Left kidney (tissue), 8 donors: ENCODE measurements at places on chromosomes 5 and 9.

DNA sequence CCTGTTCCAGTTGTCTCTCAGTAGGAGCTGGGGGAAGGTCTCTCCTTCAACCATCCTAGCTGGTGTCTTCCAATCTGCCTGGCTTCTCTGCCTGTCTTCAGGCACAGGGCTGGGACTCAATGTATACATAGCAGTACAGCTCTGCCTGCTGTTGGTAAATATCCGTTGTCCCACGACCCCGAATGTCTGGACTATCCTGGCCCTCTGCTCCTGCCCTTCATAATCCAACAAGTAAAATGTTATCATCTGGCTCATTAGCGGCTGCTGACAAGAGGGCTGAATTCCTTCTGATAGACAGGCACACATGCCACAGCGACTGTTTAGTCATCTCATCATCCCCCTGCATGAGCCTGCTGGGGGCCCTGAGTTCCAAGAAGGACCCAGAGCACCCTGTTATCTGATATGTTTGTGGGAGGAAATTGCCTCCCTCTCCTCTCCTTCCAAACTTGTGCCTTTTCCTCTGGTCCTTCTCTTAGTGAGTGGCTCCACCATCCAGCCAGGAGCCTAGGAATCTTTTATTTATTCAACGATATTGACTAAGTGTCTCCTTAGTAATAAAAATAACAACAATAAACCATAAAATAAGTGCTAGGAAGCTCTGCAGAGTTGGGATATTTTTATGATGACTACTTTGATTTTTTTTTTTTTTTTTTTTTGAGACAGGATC lies 29.5 kb upstream of the TGFBR1 start:
- DNase-seq = no peak

DNA sequence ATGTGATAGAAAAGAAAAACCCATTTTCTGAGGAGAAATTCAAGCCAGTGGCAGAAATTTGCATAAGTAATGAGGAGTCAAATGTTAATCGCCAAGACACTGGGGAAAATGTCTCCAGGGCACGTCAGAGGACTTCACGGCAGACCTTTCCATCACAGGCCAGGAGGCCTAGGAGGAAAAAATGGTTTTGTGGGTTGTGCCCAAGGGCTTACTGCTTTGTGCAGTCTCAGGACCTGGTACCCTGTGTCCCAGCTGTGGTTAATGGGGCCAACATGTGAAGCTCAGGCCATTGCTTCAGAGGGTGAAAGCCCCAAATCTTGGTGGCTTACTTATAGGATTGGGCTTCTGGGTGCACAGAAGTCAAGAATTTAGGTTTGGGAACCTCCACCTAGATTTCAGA lies 54.8 kb upstream of the ADAMTS2 start:
- DNase-seq = no peak

- DNase-seq = no peak
These were observed 82.7 kb downstream of the ITGA1 start for GRCh38 chr5:52870448-52870847.

GRCh38 chr5:173689737-173690360 lies 73.4 kb upstream of the BOD1 start:
- DNase-seq = no peak

GRCh38 chr5:156326718-156327259 lies at the start of gene SGCD:
Gene SGCD, plus strand, starts transcription at chr5:156327164.
- no peak for DNase-seq

GRCh38 chr5:106940986-106941385 lies 729.8 kb downstream of the EFNA5 start:
- DNase-seq = no peak

- no peak for DNase-seq
These were observed 13.6 kb downstream of the OTULINL start for GRCh38 chr5:14595189-14595588.

GRCh38 chr5:5364932-5365331 lies 57.5 kb upstream of the ICE1 start:
- DNase-seq = no peak

DNA sequence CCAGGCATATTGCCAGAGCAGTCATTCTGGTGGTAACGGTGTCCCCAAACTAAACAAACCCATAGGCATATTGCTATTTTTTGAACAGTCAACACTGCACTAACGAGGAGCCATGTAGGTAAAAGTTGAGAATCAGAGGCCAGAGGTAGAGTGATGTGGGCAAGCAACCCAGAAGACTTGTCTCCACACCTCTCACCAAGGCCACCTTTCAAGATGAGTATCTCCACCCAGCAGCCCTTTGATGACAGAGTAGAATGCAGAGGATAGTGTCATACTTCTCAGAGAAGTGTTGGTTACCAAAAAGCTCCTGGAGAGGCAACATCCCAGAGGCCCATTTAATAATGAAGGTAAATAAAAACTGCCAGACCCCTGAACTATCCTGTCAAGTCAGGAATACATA lies 63.9 kb downstream of the FCHO2 start:
- no peak for DNase-seq

GRCh38 chr9:3285365-3286161 lies 240.2 kb downstream of the RFX3 start:
- no peak for DNase-seq

DNA sequence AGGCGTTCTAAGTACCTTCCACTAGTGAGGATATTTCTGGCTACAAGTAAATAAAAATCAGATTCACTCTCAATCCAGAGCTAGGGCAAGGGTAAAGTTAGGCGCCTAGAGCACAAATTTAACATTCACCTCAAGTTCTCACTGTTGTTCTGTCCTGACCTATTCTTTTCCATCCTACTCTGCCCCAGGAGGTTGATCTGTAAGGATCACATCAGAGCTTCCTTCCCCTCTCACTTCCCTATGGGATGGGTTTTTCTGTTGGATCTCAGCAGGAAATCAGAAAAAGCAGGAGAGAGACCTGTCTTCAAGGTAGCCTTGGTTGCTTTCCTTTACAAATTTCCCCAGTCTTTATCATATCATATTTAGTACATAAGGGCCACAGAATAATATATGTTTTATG lies 316.7 kb downstream of the GABRG2 start:
- DNase-seq = no peak

GRCh38 chr5:33232731-33233505 lies 207.8 kb upstream of the TARS1 start:
- DNase-seq = peak; percentile 44

- DNase-seq = no peak
These were observed 31.5 kb downstream of the GAPVD1 start for GRCh38 chr9:125293134-125293533.

GRCh38 chr9:90659650-90660364 lies 17.2 kb upstream of the DIRAS2 start:
- no peak for DNase-seq

DNA sequence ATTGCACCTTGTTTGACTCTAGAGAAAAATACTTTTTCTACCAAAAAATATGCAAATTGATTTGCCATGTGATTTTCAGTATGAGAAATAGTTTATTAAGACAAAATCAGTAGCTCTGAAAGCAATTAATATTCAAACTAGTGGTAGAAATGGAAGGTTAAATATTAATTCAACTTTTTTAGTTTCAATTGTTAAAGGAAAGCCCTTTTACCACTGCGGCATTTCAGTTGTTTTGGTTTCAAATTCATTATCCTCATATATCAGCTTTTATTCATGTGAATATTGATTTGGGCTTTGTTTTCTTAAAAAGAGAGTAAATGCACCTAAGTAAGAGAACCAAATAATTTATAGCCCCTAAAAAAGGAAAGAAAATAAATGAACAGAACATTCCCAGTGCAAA lies 660.6 kb upstream of the CHD1 start:
- DNase-seq = no peak

- no peak for DNase-seq
These were observed 281.8 kb downstream of the MLLT3 start for GRCh38 chr9:20340511-20340861.

DNA sequence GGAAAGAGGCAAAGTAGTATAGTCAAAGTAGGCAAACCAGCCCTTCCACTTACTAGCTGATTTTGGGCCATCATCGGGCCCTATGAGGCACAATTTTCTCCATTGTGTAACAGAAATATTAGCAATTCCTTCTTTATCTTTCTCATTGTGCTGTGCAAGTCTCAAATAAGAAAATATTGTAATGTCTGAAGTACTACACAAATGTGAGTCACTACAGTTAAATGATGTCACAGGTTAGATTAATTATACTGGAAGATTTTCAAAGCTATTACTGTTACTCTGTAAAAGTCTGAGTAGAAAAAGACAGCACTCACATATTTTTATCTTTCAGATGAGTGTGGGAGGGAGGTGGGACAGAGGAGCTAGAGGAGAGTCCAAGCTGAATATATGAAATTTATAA lies 12.4 kb upstream of the TMC1 start:
- no peak for DNase-seq

- DNase-seq = no peak
These were observed 266.8 kb upstream of the ACTBL2 start for GRCh38 chr5:57749396-57749795.

GRCh38 chr9:82490019-82490499 lies 501.5 kb downstream of the SPATA31D1 start:
- no peak for DNase-seq

DNA sequence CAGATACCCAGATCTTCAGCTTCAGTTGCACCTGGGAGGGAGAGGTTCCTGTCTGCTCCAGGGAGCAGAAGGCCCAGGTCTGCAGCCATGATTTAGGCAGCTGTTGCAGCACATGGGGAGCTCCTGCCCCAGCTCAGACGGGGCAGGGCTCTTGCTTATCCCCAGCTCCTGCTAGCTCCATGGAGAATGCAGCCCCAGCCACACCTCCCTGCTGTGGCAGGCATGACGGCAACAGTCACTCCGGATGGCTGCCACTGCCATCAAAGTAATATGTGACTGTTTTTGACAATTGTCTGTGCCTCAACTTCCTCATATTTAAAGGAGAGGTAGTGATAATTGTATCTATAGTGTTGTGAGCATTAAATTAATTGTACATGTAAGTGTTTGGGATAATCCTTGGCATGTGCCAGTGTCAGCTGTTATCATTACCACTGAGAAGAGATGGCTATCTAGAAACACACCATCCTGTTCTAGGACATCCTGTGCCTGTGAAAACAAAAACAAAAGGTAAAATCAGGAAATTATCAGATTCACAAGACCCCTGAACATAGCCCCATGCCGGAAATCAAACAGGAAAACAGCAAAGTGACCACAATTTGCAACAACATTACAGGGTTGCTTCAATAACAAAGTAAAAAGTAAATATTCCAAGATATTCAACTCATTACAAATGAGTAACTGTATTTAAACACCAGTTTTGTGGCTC lies 1048.8 kb upstream of the ACO1 start:
- no peak for DNase-seq

- peak; percentile 59 for DNase-seq
These were observed 10.9 kb downstream of the SNCAIP start for GRCh38 chr5:122322801-122323548.

DNA sequence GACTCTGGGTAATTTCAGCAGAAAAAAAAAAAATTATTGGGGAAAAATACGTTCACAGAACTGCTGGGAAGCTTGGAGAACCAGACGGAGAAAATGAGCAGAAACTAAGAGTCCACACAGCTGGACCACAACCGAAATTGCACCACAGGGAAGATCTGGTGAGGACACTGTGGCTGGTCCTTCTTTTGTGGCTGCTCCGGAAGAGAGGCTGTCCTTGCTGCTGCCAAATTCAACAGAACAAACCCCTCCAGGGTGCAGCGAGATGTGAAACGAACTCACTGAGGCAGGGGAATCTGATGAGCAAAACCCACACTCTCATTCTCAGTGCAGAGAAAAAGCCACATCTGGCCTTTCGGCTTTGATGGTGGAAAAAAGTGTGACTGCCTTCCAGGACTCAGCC lies 200.0 kb downstream of the ACTL7B start:
- no peak for DNase-seq

DNA sequence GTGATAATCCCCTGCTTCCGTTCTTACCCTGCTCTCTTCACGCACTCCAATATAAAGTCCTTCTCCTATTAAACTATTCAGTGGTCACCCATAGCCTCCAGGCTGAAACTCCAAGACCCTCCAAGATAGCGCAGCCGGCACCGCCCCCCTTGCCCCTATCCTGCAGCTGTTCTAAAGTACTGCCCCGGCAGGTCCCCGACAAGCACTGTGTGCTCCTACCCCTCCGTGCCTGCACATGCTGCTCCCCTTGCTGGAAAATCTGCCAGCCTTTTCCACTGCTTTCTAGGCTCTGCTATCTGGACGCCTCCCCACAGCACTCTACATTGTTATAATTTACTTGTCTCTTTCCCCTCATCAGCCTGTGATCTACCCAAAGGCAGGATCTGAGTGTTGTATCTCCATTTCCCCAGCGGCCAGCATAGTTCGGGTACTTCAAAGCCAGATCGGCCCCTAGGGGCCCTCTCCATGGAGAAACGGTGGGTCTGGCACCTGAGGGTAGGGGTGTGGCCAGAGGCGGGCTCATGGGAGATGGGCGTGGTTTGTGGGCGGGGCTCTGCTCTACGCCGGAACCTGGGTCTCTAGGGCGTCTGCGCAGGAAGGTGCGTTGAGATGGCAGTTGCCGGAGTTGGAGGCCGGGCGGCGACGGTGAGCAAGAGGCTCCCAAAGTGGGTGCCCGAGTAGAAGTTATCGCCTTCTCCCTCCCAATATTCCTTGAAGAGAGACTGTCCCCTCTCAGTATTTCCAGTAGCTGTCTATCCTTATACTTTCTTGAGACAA lies 83.5 kb upstream of the RUSC2 start:
- DNase-seq = no peak

DNA sequence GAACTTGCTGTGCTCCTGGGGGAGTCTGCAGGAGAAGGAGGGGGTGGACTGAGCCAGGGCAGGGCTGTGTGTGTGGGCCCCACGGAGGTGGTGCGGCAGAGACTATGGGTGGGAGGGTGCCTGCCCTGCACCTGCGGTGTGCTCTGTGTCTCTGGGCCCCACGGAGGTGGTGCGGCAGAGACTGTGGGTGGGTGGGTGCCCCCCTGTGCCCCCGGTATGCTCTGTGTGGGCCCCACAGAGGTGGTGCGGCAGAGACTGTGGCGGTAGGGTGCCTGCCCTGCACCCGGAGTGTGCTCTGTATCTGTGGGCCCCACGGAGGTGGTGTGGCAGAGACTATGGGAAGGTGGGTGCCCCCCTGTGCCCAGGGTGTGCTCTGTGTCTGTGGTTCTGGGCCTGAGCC lies 103.7 kb downstream of the EHMT1 start:
- no peak for DNase-seq

- DNase-seq = no peak
These were observed 20.0 kb upstream of the NPM1 start for GRCh38 chr5:171367424-171368370.

DNA sequence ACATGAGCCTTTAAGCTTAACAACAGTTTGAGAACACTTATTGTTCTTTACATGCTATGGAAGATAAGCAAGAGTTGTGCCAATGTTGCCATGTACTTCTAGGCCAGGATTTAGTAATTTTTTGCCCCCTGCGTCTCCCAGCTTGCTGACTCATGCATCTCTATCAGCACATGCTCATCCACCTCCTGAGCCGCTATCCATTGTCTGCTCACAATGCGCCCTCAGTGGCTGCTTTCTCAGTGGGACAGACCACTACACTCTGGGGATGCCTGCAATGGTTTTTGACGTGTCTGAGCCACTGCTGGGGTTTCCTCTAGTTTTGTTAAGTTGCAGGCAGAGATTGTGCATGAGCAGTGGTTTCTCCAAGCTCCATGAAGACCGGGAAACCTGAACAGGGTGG lies 50.9 kb upstream of the PHF2 start:
- DNase-seq = no peak

DNA sequence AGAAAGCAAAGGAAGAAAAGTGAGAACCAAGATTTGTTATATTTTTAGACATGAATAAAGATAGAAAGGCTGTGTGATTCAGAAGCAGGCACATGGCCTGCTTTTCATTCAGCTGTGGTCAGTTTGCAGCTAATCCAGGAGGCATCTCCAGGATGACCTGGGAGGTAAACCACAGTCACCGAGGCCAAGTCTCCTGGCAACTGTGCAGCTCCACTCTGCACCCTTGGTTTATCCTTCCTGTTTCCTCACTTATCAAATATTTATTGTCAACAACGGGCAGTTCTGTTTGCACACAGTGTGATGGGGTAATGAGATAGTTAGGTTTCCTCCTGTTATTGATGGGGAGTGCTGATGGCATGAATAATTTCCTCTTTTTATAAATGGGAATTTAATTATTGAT lies 243.0 kb downstream of the PSAT1 start:
- no peak for DNase-seq
